ENCODE measurements at places on chromosomes 2 and 18.

- no peak for DNase-seq
Measured at GRCh38 chr2:146807568-146808168, 1037.2 kb upstream of the ACVR2A start.

- no peak for DNase-seq
Measured at GRCh38 chr2:109395494-109396201, 218.1 kb downstream of the SEPTIN10 start.

DNA sequence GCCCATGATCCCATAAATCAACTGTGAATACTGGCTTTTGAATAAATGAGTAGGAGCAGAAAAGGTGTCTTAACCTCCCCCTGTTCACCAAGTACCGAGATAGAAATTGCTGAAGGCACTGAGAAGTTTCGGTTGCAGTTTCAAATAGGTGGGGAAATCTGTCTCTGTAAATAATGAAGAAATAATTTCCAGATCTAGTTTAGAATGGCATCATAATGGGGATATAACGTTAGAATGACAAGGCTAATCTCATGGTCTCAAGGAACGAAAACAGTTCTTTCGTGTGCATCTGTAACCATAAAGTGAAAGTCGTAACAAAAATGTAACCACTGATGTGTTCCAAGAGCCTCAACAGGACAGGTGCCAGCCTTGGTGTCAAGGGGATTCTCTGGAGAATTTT is 49.9 kb upstream of the TMEM18 start:
- DNase-seq, result no peak

DNA sequence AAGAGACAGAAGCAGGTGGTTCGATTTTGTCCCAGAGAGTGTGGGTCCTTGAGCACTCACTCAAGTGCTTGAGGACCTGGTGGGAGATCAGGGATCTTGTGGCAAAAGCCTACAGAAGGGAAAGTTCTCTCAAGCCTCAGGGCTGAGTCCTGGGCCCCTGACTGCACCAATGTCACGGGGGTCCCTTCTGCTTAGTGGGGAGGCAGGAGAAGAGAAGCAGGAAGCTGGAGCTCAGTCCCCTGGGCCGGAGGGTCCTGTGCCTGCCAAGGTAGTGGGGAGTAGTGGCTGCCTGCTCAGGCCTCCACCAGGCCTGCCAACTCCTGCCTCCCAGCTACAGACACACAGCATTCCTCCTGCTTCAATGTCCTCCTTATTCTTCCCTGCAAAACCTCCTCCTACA is 11.7 kb downstream of the CAPN14 start:
- DNase-seq, result no peak

DNA sequence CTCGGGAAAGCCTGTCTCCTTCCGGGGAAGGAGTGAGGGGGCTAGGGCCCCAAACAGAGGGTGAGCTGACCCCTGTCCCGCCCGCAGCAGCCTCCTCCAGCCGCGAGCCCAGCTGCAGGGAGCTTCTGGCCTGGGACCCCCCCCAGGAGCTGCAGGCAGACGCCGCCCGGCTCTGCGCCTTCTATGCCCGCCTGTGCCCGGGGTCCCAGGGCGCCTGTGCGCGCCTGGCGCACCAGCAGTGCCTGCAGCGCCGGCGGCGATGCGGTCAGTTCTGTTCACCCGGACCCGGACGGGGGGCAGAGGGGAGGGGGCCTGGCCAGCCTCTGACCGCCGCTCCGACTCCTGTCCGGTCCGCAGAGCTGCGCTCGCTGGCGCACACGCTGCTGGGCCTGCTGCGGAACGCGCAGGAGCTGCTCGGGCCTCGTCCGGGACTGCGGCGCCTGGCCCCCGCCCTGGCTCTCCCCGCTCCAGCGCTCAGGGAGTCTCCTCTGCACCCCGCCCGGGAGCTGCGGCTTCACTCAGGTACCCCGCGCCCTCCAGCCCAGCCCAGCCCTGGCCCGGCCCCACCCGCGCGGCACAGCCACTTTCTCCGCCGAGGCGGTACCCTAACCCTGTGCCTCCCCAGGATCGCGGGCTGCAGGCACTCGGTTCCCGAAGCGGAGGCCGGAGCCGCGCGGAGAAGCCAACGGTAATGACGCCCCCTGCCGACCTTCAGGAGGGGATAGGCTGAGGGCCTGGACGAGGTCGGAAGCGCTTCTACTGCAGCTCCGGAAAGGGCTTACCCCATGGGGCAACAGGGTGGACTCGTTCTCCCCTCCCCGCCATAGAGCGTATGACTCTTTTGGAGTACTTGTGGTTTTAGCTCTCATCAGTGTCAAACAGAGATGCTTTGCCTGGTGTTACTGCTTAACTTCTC is 2.0 kb upstream of the CHRND start:
- DNase-seq, result peak; percentile 12

DNA sequence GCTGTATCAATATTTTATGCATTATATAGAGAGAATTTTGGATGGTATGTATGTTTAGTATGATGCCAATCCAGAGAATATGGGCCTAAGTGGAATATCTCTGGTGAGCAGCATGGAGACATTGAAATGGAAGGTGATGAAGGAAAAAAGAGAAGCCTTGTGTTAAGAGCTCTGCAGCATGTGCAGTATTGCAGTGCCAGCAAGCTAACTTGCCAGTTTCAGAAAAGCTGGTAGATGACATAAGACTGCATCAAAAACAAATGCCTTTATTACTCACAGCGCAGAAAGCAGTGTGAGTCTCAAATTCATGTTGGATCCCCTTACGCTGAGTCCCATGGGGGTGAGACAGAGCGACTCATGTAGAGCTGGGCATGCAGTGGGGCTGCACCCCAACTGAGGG is 280.2 kb downstream of the CTNNA2 start:
- no peak for DNase-seq

- no peak for DNase-seq
Measured at GRCh38 chr18:46711444-46711863, 45.4 kb downstream of the ST8SIA5 start.

DNA sequence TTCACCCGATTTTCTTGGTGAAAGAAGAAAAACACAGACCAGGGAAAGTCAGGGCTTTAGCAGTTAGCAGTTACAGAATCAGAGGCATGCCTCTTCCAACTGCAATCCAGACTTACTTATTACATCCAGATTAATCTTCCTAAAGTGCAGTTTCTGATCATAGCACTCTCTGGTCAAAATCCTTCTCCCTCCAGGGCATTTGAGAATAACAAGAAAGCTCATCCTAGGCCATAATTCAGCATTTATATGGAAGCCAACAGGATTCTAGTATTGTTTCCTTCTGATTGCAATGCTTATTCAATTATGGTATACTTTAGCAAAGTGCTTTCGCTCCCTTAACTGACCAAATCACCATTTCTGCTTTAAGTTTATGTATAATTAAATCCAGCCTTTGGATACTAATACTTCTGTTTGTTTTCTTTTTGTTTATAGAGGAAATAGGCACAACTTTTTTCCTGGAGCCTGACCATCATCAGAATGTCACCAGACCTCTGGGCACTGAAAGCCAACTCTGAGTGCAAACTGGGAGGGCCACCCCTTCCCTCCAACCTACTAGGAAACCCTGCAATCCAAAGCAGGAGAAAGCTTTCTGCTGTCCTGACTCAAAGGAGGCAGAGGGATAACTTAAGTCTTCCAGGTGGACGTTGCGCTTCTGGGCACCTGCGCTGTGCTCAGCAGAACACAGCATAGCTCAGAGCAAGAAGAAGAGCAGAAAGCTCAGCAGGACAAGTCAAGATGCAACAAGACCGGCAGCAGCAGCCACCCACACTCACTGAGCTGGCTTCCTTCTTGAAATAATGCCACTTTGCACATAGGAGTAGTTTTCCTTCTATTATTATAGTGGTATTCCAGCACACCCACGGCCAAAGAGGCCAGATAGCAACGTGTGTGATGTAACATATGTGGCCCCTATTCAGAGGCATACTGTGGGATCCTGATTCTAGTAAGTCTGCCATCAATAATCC is 99.3 kb downstream of the STK39 start:
- DNase-seq, result no peak

- no peak for DNase-seq
Measured at GRCh38 chr18:32301361-32301760, 111.5 kb downstream of the MEP1B start.

DNA sequence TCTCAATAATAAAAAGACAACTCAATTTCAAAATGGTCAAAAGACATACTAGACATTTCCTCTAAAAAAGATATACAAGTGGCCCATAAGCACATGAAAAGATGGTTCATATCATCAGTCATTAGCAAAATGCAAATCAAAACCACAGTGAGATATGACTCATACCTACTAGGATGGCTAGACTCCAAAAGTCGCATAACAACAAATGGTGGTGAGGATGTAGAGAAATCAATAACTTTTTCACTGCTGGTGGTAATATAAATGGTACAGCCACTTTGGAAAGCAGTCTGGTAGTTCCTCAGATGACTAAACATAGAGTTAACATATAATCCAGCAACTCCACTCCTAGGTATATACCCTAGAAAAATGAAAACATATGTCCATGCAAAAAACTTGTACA is 242.3 kb upstream of the NOL4 start:
- DNase-seq, result peak; percentile 11

- no peak for DNase-seq
Measured at GRCh38 chr2:9430316-9431293, 7.2 kb downstream of the CPSF3 start.

- no peak for DNase-seq
Measured at GRCh38 chr18:63152791-63153190, 166.8 kb downstream of the BCL2 start.
